ENCODE measurements at places on chromosomes 16 and 17. TPM values are rescaled to one million over a fixed set of nuclear protein-coding genes. Genes with fewer than 3 reads are reported as not detected.

Gene FOXF1
- polyA plus RNA-seq: not detected

Gene TMEM92
- 1.9 TPM for polyA plus RNA-seq

Gene HOXB6
- polyA plus RNA-seq: 113 TPM

Gene TEX19
- polyA plus RNA-seq: not detected

Gene KRTAP2-3
- polyA plus RNA-seq: not detected

Gene RNF227
- 4.5 TPM for polyA plus RNA-seq

Gene GINS3
- 13.9 TPM for polyA plus RNA-seq

Gene SALL1
- polyA plus RNA-seq: 93.8 TPM

Gene TAC4
- polyA plus RNA-seq: not detected

Gene DUXB
- polyA plus RNA-seq: 0.28 TPM

Gene CACNG1
- 0.09 TPM for polyA plus RNA-seq

Gene SOX8
- 3.3 TPM for polyA plus RNA-seq

Gene GRIN2A
- polyA plus RNA-seq: 6.5 TPM

DNA sequence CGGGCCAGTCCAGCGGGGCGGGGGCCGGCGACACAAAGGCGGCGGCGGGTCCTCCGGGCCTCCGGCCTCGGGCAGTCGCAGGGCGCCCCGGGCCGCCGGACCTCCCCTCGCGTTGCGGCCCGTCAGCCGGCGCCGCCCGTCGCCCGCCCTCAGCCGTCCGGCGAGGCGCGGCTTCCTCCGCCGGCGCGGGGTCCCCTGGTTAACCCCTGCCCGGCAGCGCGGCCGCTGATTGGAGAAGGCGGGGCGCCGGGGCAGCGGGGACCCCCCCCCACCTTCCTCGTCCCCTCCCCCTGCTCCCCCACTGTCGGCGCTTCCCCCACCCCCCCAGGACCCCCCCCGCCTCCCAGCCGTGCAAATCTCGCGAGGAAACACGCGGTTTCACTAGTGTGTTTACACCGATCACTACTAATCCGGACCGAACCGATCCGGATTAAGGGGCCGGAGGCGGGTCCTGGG lies at the start of gene TLK2:
TLK2 (plus strand) TSS at position 402 of the 456 bp plus-strand sequence. CDS start 2,301 bp downstream, outside the sequence.
- peak; percentile 83 for DNase-seq

- no peak for DNase-seq
Measured at GRCh38 chr16:52393448-52393847, 153.5 kb downstream of the TOX3 start.

DNA sequence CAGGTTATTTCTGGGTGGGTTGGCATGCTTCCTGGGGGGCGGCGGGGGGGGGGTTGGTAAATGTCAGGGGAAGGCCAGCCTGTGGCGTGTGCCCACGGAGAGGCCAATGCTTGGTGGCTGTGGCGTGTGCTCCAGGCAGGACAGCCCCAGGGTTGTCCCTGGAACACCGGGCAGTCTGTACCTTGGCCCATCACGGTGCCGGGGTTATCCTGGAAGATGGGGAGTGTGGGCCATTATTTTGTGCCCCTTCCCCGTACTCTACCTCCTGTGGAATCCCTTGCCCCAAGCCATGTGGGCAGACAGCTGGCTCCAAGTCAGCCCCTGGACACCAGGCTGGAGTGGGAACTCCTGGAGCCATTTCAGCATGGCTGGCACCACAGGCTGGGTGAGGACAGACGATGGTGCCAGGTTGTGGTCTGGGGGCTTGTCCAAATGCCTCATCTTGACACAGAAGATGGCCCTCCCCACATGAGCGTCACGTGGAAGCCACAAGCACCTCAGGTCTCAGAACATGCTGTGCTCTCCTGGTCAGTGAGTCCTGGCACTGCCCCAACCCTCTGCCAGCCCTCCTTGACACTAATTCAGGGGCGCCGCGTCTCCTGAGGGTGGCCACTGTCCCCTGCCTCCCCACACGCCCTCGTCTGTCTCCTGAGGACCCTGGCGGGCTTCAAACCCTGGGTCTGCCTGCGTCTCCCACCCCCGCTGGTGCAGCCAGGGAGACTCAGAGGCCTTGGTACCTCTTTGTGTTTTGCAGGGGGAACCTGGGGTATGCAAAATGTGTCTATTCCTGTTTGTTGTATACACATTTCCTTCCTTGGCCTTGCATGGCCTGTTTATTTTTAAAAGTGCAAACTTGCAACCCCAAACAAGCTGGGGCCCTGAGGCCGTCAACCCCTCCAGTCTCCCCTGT lies 4.3 kb downstream of the SLC16A3 start:
- no peak for DNase-seq

DNA sequence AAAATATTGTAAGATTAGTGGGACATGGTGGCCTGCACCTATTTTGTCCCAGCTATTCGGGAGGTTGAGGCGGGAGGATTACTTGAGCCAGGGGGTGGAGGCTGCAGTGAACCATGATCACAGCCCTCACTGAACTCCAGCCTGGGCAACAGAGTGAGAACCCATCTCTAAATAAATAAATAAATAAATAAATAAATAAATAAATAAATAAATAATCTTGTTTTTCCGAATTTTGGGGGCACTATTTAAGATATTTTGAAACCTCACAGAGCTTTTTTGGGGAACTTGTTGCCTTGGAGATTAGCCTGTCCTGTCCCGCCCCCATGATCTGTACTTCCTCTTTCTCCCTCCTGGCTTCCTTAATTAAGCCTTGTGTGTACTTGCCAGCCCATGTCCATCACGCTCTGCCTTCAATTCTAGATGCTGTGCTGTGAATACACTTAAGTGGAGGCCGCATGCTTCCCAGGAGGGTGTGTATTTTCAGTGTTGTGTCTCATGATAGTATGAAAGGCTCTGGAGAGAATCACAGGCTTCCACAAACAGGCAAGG lies 4.4 kb downstream of the LGALS9 start:
- no peak for DNase-seq

DNA sequence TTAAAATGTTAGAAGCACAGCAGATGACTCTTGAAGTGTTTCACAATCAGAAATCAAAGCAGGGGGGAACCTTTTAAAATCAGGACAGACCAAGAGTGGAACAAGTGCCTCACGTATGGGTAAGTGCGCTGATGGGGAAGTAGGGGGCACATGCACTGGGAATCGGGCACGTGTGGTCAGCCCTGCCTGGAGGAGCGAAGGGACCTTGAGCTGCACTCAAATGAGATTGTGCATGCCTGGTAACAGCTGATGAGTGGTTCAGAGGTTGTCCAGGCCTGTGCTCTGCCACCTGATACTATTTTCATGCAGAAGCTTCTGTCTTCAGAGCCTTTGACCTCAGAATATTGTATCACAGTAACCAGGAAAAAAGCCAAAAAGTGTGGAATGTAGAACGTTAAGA lies 13.7 kb upstream of the XYLT2 start:
- no peak for DNase-seq

- no peak for DNase-seq
Measured at GRCh38 chr16:3654249-3654991, at the start of gene DNASE1. Gene DNASE1, plus strand, starts transcription at chr16:3654691. Its CDS starts 683 bp downstream, at chr16:3655374.

GRCh38 chr17:34363183-34363661 lies at the start of gene CCL1:
Gene CCL1, minus strand, starts transcription at chr17:34363233. Its CDS starts 72 bp downstream, at chr17:34363161.
- DNase-seq: no peak

GRCh38 chr17:3919123-3919624 lies 2.9 kb upstream of the P2RX1 start:
- no peak for DNase-seq

- DNase-seq: no peak
Measured at GRCh38 chr17:81599719-81600486, 37.0 kb downstream of the NPLOC4 start.

GRCh38 chr16:85553436-85554113 lies 59.5 kb upstream of the GSE1 start:
- no peak for DNase-seq

DNA sequence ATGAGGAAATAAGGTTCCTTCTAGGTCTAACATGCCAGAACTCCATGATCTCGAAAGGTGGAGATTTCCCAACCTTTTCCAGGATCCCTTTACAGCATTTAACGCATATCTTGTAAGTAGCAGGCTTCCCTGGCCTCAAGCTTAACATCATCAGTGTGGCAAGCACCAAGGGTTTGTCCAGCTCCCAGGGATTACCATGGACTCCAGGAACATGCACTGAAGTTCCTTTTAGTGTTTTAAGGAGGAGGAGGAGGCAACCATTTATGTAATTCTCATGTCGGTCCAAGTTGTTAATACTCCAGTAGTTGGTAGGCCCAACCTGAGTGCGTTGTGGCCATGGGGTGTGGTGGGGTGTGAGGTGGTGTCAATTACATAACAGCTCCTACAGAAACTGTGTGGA lies 11.8 kb upstream of the SKAP1 start:
- DNase-seq: no peak

- DNase-seq: no peak
Measured at GRCh38 chr16:80503107-80503506, 37.7 kb upstream of the DYNLRB2 start.

DNA sequence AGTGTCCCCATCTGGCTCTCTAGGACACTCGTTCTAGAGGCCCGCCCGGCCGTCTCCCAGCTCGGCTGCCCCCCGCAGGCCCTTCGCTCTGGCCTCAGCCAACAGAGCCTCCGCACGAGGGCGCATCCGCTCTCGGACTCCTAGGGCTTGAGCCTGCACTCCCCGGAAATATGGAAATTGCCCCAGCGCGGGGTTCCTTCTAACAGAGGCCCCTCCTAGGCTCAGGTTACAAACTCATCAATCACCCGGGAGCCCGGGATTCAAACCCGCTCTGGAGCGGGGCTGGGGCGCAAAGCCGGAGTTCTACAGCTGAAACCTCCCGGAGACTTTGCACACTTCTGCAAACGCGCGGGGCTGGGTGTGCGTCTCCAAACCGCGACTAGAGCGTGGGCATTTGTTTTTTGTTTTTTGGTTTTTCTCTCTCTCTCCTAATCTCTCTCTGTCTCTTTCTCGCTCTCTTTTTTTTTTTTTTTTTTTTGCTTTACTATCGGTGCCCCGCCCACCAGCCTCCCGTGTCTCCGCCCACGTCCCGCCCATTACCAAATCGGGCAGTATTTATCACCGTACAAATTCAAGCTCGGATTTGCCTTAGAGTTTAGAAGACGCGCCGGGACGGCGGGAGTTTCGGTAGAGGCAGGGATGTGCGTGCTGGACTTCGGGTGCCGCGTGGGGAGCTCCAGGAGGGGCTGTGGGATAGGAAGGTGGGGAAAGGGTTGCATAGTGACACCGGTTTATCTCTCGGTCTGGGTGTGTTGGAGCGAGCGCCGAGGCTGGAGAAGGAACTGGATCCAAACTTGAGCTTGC lies 2.4 kb upstream of the FOXL1 start:
- peak; percentile 94 for DNase-seq

DNA sequence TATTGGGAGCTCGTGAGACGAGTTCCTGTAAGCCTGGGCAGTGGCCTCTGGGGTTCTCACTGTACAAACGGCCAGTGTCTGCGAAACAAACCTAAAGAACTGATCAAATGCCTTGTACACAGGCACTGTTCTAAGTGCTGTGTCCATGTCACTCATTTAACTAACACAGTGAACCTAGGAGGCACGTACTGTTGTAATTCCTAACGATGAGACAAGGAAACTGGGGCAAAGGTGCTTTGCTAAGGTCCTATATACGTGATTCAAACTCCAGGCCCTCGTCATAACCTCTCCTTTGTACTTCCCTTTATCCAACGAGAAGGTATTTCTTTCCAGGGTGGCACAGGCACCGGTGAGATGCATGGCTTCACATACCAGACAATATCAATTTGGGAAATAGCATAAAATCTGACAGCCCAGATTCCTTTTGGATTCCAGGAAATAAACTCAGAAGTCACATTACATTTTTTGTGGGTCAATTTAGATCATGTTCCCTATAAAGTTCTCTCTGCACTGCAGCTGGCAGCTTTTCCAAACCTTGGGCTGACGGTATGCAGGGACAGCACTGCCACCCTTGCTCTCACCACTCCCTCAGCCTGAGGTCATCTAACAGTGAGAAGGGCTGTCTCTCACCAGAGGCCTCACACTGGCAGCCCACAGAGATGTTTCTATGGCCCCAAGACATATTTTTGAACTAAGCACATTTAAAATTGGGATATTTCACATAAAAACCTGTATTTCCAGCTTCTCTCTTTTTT lies 18.3 kb downstream of the GLYR1 start:
- DNase-seq: no peak

- DNase-seq: no peak
Measured at GRCh38 chr17:44112284-44113280, 10.9 kb downstream of the HDAC5 start.

- no peak for DNase-seq
Measured at GRCh38 chr17:35676441-35676840, 55.0 kb upstream of the RASL10B start.

- no peak for DNase-seq
Measured at GRCh38 chr16:68644296-68644695, 814 bp upstream of the CDH3 start.

DNA sequence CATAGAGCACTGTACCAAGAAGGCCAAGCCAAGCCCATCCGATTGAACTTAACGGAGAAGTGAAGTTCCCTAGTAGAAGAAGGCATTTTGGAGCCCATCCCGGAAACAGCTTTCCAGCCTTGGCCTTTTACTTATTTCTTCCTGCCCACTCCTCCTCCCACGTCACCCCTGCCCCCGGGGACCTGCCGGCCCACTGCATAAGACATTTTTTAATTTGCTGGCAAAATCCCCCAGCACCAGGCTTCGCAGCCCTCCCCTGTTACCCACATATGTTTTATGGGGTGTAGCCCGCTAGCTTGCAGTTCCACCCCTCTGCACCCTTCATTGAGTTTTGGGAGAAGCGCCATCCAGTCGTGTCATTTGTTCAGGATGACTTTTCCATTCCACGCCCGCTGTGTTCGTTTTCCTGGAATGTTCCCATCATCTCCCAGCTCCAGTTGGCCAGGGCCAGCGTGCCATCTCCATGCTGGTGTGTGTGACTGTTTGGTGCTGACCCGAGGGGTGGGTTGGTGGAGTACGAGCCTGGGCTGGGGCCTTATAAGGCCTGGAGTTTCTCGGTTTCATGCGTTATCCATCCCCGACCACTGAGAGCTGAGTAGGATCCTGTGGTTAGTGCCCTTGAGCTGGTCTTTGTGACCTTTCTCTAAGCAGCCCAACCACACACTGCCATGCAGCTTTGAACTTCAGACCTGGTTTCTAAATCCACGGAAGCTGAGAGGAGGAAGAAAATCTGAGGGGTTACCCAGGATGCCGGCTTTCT lies 20.0 kb upstream of the TBX2 start:
- no peak for DNase-seq

DNA sequence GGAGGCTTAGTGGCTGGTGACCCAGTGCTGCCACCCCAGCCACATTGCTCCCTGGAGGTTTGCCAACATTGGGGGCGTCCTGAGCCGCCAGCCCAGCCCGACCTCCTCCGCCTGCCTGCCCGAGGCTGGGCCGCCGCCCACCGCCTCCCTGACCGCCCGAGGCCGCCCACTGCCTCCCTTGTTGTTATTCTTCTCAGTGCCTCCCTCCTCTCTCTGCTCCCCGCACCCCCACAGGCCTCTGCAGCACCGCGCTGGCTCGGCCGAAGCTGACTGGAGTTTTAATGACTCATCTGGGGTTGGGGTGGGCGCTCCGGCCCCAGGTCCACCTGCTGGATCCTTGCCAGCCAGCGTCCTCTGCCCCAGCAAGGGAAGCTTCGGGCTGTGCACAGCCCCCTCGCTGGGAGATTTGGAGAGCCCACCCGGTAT lies 102.5 kb downstream of the RBFOX3 start:
- no peak for DNase-seq

DNA sequence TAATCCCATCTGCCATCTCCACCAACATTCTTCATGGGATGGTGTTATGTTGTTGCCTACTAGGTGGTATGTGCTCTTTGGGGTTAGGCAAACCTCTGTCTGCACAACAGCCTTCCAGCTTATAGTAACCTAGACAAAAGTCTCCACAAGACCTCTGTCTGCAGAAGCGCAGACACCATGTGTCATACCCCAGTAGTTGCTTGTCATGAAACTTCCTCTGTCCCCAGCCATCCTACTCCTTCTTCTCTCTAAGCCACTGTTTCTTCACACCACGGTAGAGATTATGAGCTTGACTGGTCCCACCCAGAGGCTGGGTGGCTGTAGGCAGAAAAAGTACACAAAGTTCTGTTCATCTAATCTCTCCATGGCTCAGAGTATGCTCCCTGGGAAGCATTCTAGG lies 100.3 kb downstream of the MAF start:
- no peak for DNase-seq

- DNase-seq: no peak
Measured at GRCh38 chr17:6085812-6086211, 15.6 kb downstream of the WSCD1 start.
